Chondrocyte (in vitro differentiated cells): ENCODE measurements at places on chromosomes 4 and X. TPM values are rescaled to one million over a fixed set of nuclear protein-coding genes. Genes with fewer than 3 reads are reported as not detected.

GRCh38 chrX:150366951-150367545 lies 3.9 kb downstream of the MAMLD1 start:
- DNase-seq = no peak

GRCh38 chr4:1685235-1686150 lies 1.4 kb upstream of the FAM53A start:
- peak; percentile 80 for DNase-seq

DNA sequence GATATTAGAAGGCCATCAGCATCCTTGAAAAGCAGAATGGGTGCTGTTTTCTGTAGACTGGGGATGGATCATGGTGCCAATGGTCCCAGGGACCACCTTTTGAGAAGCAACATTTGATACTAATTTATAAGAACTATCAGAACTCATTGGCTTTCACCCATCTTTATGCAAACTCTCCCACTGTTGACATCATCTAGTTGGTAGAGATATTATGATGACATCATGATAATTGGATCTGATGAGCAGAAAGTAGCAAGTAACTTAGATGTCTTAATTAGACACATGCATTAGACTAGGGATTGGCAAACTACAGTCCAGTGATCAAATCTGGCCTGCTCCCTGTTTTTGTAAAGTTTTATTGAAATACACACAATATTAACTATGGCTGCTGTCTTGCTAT lies 181.0 kb downstream of the DCHS2 start:
- DNase-seq = no peak

DNA sequence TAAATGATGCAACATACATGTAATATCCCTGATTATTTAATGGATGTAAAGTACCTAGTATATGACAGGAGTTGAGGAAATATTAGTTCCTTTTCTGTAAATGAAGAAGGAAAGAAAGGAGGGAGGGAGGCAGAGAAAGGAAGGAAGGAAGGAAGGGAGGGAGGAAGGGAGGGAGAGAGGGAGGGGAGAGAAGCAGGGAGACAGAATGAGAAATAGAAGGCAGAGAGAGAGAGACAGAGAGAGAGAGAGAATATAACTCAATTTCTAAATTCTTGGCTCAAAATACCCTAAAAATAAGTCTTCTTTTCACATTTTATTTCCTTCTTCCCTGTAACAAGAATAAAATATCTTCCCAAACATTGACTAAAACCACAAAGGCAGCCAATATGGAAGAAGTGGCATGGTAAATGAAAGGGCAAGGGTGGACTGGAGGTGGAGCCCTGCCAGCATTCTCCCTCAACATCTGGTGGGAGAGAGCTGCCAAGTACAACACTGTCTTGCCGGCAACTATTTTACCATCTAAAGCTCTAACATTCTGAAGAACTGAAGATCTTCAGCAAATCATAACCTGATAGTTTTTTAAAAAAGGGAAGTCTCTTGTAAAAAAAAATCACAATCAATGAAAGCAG lies 245.1 kb downstream of the PPP3CA start:
- DNase-seq = no peak

DNA sequence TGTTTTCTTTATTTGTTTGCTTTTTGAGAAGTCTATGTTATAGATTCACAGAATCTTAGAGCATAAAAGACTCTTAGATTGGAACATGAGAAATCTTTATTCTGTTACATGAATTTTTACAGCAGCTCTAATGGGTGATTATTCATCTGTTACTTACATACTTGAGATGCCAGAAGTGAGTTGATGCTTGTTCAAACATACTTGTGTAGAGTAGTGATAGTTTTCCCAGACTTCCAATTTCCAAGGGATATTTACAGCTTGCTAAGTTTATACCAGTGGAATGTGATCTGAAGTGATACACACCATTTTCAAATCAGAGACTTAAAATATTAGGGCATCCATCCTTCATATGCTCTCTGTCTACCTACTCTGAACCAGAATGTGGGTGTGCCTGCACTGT lies 252.9 kb upstream of the SMIM31 start:
- DNase-seq = no peak

- no peak for DNase-seq
Measured at GRCh38 chr4:141713185-141713584, 76.8 kb downstream of the IL15 start.

RPS6KA6 gene
- total RNA-seq = 2.4 to 2.7 TPM (median 2.5 TPM) in 3 replicates
